ENCODE measurements at places on chromosomes 12 and 14. TPM values are rescaled to one million over a fixed set of nuclear protein-coding genes. Genes with fewer than 3 reads are reported as not detected.

GRCh38 chr14:54440476-54440872 is 700 bp downstream of the CNIH1 start:
- peak; percentile 14 for DNase-seq

GRCh38 chr12:98727196-98727595 is 82.1 kb downstream of the APAF1 start:
- DNase-seq = no peak

WSCD2 gene
- total RNA-seq = not detected

PDE3A gene
- total RNA-seq = not detected

BHLHE41 gene
- total RNA-seq = 3.4 TPM

CLEC6A gene
- not detected for total RNA-seq

DNA sequence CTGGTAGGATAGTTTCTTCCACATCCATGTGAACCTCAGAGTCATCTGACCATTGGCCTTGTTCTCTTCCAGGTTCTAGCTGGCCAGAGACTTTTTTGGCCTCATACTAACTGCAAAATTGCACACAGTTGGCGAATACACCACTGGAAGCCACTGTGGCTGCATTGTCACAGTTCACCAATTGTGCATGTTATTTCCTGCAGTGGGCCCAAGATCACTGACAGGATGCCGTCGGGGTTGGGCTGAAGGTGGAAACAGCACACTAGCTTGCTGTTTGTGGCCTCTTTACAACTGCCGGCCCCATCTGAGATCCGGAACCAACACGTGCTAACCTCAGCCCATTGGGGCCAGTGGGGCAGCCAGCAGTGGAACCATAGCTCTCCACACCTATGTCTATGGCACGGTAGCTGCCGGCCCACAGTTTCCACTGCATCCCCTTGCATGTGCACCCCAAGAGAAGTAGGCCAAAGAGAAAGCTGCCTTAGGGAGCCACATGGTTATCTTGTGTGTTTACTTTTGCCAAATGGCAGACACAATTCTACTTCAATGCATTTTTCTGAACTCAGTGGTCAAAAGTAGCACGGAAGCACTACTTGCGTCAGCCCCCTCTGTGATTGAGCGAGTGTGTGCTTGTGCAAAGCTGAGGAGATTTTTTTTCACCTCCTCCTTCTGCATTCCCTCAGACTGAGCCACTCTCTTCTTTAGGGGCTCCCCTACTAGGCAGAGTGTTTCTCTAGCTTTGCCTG is 464.0 kb downstream of the RAD51B start:
- DNase-seq = no peak

WDHD1 gene
- 5.8 TPM for total RNA-seq

- no peak for DNase-seq
Measured at GRCh38 chr12:96241846-96242256, 47.7 kb downstream of the ELK3 start.

GRCh38 chr12:111822886-111823285 is 19.1 kb upstream of the MAPKAPK5 start:
- no peak for DNase-seq

DNA sequence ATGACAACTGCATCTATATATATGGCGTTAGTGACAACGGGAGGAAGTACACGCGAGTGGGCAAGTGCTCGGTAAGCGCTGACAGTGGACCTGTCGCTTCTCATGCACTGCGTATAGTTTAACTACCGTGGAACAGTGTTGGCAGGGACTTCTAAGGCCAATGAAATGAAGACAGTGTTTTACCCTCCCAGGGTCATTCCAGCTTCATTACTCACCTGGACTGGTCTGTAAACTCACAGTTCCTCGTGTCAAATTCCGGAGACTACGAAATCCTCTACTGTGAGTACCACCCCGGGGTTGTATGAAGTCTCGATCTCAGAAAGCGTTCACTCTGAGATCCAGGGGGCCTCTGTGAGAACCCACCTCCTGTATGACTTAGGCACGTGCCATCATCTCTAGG is 129.2 kb upstream of the EVL start:
- DNase-seq = no peak

DNA sequence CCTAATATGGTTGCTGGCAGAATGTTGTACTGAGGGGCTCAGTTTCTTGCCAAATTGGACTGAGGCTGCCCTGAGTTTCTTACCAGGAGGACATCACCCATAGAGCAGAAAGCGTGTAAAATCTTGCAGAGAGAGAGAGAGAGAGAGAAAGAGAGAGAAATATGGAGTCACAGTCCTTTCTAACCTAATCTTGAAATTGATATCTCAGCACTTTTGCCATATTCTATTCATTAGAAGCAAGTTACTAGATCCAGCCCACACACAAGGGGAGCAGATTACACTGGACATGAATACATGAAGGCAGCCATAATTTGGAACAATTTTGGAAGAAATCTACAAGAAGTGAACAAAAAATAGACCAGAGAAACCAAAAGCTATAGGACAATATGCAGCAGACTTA is 4.1 kb upstream of the CD163L1 start:
- no peak for DNase-seq

BCL11B gene
- 1.4 TPM for total RNA-seq

IL31 gene
- total RNA-seq = not detected

ANKRD33 gene
- not detected for total RNA-seq

- peak; percentile 71 for DNase-seq
Measured at GRCh38 chr12:54958048-54958658, 26.4 kb downstream of the TESPA1 start.

GRCh38 chr12:108324351-108325017 is 14.6 kb downstream of the CMKLR1 start:
- no peak for DNase-seq

DNA sequence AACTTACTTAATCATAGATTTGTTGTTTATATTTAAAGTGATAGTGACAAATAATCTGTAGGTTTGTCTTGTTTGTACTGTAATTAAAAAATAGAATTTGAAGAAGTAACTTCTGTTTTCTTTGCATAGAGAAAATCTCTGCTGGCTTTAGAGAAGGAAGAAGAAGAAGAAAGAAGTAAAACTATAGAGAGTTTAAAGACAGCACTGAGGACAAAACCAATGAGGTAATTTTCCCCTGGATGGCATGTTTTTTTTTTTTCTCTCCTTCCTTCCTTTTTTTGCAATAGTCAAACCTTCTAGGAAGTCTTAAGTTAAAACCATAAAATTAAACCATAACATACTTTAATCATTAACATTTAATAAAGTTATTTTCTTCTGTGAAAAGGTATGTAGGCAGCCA is 131.9 kb downstream of the DAAM1 start:
- DNase-seq = no peak

DNA sequence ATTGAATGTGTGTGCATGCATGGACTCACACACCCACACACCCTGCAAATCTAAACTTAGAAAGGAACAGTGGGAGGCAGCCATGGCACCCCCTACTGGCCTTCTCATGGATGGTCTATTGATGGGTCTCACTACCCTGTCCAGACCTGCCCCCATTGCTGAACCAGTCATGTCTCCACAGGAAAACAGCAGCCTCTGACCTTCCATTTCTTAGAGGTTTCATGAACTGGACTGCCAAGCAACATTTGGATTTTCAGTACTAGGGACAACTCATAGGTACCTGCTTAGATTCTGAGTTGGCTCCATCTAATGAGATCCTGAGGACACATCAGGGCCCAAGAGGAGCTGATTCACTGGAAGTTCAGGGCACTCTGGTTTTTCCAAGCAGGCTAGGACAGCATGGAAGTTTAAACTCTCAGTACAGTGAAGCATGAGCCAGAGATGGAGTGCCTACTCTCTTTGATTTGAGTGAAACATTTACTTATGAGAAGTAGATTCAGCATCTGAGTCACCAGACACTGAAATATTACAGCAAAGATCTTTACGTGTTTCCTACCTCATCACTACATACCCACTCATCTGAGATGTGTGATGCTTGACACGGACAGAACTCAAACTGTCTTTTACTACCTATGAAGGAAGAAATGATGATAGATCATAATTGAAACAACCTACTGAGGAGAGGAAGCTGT is 98.9 kb upstream of the PLEKHG7 start:
- DNase-seq = no peak

OTUB2 gene
- total RNA-seq = 1.8 TPM

DNA sequence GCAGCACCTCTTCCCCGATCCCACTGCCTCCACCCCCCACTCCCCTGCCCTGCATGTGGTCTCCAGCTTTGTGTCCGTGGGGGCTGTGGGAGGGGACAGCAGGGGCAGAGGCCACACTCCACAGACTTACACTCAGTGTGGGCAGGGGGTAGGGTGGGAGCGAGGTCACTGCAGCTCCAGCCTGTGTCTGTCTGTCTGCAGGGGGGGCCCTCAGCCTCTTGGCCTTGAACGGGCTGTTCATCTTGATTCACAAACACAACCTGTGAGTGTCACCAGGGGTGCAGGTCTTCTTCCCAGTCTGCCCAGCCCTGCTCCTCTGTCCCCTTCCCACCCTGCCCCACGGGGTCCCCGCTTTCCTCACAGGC is 6.5 kb downstream of the NOC4L start:
- no peak for DNase-seq

DNA sequence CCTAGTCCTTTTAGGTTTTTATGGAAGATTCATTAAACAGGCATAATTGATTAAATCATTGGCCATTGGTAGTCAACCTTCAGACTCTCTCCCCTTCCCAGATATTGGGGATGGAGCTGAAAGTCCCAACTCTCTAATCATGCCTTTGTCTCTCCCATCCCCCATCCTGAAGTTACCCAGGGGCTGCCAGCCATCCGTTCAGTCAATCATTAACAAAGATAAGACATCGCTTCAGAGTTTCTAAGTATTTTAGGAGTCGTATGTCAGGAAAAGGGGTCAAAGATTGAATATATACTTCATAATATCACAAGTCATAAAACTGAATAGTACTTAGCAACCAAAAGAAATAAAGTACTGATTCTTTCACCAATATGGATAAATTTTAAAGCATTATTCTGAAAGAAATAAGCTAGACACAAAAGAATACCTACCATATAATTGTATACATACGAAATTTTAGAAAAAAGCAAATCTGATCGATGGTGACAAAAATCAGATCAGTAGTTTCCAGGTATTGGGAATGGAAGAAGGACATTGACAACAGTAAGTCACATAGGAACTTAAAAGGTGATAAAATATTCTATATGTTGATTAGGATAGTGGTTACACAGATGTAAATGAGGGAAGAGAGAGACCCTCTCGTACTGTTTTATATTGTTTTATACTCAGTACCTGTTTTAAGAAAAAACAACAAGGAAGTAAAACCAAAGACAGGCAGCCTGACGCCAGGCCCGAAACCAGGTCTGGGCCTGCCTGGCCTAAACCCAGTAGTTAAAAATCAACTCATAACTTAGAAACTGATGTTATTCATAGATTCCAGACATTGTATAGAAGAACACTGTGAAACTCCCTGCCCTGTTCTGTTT is 414.4 kb downstream of the DAD1 start:
- DNase-seq = no peak

KLRF1 gene
- total RNA-seq = not detected

WIF1 gene
- total RNA-seq = not detected

- no peak for DNase-seq
Measured at GRCh38 chr12:71536939-71537622, 97.5 kb downstream of the LGR5 start.

SELPLG gene
- 1.2 TPM for total RNA-seq

C12orf54 gene
- 1.9 TPM for total RNA-seq

- DNase-seq = no peak
Measured at GRCh38 chr14:35340616-35341453, 48.7 kb downstream of the PSMA6 start.

SEL1L gene
- total RNA-seq = 152 TPM

KRT7 gene
- 3,360 TPM for total RNA-seq

COX8C gene
- total RNA-seq = not detected

C1S gene
- 11.5 TPM for total RNA-seq

CCT2 gene
- 212 TPM for total RNA-seq

GRCh38 chr12:81021131-81021748 is 56.6 kb upstream of the ACSS3 start:
- no peak for DNase-seq

DNA sequence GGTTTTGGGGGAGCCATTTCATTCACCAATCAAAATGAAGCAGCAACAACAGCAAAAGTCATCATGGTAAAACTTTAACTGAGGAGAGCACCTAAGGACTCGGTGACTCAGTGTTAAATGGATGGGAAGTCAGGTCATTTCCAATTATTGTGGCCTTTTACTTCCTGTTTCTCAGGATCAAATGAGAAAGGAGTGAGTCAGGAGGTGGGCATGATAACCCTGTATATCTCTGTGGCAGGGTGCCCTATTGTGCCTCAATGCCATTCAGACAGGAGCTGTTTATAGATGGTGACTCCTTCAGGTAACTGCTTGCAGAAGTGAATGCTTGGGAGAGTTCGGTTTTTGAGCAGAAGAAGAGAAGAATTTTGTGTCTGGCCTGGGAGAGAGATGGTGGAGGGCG is 135.5 kb upstream of the CPM start:
- DNase-seq = peak; percentile 55

- no peak for DNase-seq
Measured at GRCh38 chr14:83356080-83356479, 1822.4 kb upstream of the SEL1L start.

CLEC7A gene
- not detected for total RNA-seq

- no peak for DNase-seq
Measured at GRCh38 chr12:6033546-6033945, 88.5 kb upstream of the ANO2 start.
